Lung (tissue), 17 donors: ENCODE measurements at places on chromosomes 11 and 22. TPM values are rescaled to one million over a fixed set of nuclear protein-coding genes. Genes with fewer than 3 reads are reported as not detected.
A peak's percentile ranks its signal among the peaks of the same experiment; 100 is the strongest.

Gene VSIG10L2
- 0.43 TPM for total RNA-seq

Gene JAM3
- total RNA-seq, result 33.5 TPM

GRCh38 chr22:27714068-27714467, 87.5 kb downstream of the MN1 start:
- no peak for DNase-seq

Gene LRRN4CL
- 0.57 TPM for total RNA-seq

- no peak for DNase-seq
Observed at GRCh38 chr22:30705710-30706651, 11.3 kb downstream of the OSBP2 start.

GRCh38 chr11:12777208-12777874, 103.1 kb downstream of the TEAD1 start:
- peak; percentile 48 for DNase-seq
